ENCODE measurements at places on chromosomes 7 and 10.

- DNase-seq = no peak
These were observed 120.3 kb downstream of the WNT2 start for GRCh38 chr7:117202511-117202910.

DNA sequence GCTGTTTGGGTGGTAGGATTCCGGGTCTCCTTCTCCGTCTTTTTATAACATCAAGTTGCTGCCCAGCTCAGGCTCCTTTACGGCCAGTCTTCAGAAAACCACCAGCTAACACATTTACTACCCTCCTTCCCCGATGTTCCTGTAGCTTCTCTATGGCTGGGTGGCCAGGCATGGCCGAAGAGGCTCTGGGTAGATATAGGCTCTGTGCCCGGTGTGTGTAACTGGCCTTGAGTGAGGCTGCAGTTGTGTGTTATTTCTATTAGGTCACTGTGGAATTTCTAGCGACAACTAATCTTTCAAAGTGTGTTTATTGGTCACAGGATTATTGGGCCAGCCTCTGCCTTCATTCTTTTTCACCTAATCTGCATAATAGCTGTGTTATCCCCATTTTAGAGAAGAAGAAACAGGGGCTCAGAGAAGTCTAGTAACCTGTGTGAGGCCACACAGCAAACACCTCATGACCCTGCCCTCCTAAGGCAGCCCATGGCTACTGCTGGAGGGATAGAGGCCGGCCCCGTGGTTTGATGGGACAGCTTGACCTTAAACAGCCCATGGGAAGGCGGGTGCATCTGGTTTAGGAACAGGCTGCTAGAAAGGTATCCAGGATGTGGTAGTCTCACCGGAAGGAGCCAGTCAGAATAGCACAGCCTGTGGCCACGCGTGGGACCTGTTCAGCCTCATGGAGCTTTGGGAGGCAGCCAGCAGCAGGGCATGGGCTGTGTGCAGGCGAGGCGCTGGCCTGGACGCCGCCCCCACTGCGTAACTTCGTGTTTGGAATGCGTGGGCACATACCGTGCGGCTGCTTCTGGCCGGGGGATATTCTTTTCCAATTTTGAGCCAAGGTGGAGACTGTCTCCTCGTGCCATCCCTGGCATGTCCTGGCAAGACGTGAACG lies 29.7 kb downstream of the HTRA1 start:
- DNase-seq = peak; percentile 42

DNA sequence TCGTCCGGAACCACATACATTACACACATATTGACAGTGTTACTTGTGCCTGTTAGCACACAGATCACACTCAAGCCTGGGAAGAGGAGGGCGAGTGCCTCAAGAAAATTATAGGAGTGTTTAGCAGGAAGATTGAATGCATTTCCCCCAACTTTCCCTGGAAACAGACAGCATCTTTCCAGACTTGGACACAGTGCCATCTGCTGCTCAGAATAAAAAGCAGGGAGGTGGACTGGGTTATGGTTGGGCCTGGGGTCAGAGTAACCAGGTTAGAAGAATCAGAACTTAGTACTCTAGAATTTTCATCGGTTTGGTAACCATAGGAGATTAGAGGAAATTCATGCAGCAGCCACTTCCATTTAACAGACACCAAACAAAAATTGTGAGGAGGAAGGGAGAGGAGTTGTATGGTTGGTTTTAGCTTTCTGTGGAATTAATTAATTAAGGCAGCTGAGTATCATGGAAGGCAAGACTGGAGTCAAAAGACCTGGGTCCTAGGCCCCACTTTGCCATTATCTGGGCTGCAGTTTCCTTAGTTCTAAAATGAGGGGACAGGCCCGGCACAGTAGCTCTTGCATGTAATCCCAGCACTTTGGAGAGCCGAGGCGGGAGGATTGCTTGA lies 43.4 kb upstream of the OPTN start:
- DNase-seq = peak; percentile 18

DNA sequence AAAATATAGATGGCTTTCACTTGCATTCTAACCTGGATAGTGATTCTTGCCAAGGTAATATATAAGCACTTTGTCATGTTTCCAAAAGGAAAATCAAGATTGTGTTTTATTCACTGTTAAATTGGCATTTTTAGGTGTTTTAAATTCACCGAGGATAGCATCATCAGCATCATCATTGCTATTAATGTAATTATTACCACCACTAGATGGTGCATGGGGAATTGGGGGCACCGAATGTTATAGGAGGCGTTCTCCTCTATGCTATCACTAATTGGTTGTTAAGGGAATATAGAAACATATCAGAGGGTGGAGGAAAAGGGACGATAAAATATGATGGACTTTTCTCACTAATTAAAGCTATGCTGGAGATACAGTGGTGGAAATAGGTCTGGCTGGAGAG lies 95.5 kb downstream of the CELF2 start:
- no peak for DNase-seq

GRCh38 chr10:132884691-132885271 lies 57.6 kb downstream of the CFAP46 start:
- no peak for DNase-seq

All from fibroblast of skin of scalp (primary cell).